ENCODE measurements at places on chromosomes 11 and 22.

- peak; percentile 30 for DNase-seq
Observed at GRCh38 chr11:77879218-77879617, 58.3 kb downstream of the AAMDC start.

GRCh38 chr11:9273376-9274336 is 8.5 kb upstream of the DENND5A start:
- peak; percentile 89 for DNase-seq

GRCh38 chr22:33109514-33110430 is 51.6 kb upstream of the SYN3 start:
- no peak for DNase-seq

- DNase-seq, result no peak
Observed at GRCh38 chr22:47119181-47119580, 356.7 kb downstream of the TBC1D22A start.

GRCh38 chr11:109914038-109914437 is 179.2 kb upstream of the ZC3H12C start:
- no peak for DNase-seq
